Forelimb muscle (tissue), 1 donor: ENCODE measurements at places on chromosomes 12 and 14. TPM values are rescaled to one million over a fixed set of nuclear protein-coding genes. Genes with fewer than 3 reads are reported as not detected.

The KRT80 gene
- 7.0 TPM for polyA plus RNA-seq

The ATL1 gene
- polyA plus RNA-seq: 6.1 TPM

The NCOR2 gene
- 105 TPM for polyA plus RNA-seq

DNA sequence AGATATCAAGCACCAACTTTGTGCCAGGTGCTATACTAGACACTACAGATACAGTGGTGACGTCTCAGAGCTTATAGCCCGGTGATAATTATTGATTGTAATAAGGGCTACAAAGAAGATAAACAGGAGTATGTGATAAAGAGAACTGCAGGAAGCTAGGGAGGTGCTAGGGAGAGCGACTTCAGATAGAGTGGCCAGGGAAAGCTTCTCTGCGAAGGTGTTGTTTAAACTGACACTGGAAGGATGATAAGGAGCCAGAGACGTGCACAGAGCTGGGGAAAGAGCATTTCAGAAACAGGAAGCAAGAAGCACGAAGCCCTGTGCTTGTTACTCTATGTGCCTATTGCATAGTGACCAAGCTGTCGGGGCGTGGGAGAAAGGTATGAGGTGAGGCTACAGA is 48.1 kb upstream of the OTX2 start:
- DNase-seq: no peak

DNA sequence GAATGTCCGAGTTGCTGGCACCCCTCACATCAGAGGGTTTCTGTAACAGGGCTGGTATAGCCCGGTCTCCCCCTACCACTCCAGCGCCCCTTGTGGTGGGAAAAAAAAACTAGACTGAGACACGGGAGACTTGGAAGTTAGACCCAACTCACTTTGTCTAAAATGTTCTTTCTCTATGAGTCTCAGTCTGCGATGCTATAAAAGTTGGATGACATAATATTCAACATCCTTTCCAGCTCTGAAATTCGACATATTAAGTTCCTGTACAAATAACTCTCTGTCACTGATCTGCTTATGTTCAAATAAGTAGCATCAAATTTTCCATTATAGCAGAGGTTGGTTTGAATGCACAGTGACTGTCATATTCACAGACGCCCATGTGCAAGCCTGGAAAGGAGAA is 25.7 kb upstream of the TC2N start:
- peak; percentile 70 for DNase-seq

DNA sequence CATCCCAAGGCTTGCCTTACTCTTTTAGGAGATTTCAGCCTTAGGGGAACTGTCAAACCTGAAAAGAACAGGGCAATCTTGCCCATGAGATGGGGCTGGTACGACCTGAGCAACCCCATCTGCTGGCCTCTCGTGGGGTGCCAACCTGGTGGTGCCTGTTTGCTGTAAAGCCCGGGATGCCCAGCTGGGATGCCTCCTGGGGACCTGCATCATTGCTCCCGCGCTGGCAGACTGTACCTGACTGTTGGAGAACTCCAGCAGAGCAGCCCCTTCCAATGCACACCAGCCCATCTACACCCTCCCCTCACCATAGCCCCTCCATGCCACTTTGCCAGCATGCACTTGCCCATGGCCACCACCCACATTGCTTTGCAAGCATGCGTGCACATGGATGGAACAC is 335.7 kb downstream of the RPS29 start:
- DNase-seq: no peak

DNA sequence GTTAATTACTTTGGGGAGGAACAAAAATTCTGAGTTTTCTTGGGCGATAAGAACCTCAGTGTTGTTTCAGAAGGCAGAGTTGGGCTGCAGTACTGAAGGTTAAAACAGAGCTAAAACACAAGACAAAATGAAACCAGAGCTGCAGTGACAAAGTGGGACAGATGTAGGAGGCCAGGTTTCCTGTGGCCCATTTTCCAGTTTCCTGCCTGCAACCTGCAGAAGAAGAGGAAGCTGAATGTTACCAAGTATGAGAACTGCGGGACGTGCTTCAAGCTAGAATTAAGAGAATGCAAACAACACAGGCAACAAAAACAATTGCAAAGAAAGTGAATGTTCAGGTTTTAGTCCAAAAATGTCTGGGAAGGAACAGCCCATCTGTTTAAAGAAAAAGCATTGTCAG is 17.8 kb downstream of the ELK3 start:
- no peak for DNase-seq

DNA sequence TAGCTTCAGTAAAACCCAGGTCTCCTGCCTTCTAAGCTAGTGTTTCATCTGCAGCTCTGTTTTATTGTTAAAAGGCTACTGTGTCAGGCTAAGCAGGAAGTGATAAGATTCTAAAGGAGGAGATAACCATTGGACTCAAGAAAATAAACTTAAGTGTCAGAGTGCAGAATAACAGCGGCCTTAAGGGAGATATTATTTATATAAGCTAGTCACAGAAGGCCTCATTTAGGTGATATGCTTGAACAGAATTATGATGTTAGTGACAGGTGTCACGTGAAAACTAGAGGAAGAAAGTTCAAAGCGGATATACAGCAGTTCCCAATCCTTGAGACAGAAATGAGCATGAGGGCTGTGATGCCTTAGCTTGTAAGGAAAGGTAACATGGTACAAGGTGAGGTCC is 373.4 kb downstream of the FOXG1 start:
- DNase-seq: no peak

DNA sequence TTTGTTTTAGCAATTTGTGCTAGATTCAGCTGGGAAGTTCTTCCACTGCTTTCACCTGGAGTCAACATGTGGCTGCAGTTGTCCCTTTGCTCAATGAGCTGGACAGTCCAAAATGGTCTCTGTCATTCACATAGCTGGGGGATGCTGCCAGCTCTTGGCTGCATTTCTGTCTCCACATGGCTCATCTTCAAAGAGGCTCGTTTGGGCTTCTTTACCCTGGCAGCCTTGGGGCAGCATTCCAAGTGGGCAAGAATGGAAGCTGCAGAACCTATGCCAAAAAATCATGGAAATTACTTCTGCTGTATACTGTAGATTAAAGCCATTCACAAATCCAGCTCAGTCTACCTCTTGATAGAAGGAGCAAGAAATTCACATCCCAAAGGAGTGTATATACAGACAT is 199.1 kb downstream of the SLC5A8 start:
- no peak for DNase-seq
